ENCODE measurements at places on chromosomes 11 and 22.

DNA sequence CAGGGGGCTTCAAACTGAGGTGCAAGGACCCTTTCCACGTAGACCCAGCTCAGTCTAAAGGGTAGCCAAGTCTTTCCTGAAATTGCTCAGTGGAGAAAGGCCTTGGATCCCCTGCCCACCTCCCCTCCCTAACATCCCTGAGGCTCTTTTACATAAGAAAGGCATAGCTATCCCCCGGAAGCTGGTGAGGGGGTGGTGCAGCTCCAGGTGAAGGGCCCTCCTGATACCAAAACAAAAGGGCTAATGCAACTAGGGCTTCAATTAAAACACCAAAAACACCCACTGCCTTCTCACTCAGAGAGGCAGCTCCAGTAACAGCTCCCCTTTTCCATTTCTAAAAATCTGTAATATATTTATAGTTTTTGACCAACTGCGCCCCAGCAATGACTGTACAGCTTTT, 5.8 kb downstream of the SHANK2 start:
- no peak for DNase-seq

DNA sequence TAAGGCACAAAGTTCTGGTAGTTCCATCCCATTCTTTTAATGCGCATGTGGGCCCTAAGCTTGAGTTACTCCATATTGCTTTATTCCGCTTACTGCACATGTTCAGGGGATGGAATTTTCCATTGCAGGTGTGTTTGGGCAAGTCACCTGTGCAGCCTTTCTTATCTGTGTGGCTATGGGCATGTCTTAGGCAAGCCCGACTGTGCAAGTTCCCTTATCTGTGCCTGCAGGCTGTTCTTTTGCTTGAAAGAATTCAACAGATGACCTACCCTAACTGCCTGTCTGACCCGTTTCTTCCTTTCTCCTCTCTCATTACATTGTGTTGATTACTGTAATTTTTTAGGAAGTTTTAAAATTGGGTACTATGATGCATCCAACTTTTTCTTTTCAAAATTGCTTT, 363.6 kb downstream of the TTC28 start:
- DNase-seq = no peak

GRCh38 chr11:19605520-19606371, 106.9 kb upstream of the NAV2 start:
- no peak for DNase-seq

- no peak for DNase-seq
Observed at GRCh38 chr22:49966041-49966773, 5.6 kb downstream of the PIM3 start.

DNA sequence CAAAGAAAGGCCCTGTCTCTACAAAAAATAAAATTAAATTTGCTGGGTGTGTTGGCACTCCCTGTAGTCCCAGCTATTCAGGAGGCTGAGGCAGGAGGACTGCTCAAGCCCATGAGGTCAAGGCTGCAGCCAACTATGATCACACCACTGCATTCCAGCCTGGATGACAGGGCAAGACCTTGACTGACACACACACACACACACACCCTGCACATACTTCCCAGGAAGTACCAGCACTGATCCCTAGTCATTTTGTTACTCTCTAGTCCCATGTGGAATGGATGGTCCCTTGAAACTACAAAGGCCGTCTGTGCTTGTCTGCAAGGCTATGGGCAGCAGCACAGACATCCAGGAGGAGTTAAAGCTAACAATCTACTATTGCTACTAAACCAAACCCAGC, 59.7 kb upstream of the CYP2D6 start:
- DNase-seq = no peak

- DNase-seq = no peak
Observed at GRCh38 chr11:45301537-45302246, 15.6 kb upstream of the SYT13 start.

- no peak for DNase-seq
Observed at GRCh38 chr22:38177926-38178604, 3.6 kb downstream of the PLA2G6 start.

- no peak for DNase-seq
Observed at GRCh38 chr22:39429916-39430575, 26.8 kb upstream of the MGAT3 start.

- no peak for DNase-seq
Observed at GRCh38 chr11:116543911-116544475, 228.8 kb downstream of the BUD13 start.

DNA sequence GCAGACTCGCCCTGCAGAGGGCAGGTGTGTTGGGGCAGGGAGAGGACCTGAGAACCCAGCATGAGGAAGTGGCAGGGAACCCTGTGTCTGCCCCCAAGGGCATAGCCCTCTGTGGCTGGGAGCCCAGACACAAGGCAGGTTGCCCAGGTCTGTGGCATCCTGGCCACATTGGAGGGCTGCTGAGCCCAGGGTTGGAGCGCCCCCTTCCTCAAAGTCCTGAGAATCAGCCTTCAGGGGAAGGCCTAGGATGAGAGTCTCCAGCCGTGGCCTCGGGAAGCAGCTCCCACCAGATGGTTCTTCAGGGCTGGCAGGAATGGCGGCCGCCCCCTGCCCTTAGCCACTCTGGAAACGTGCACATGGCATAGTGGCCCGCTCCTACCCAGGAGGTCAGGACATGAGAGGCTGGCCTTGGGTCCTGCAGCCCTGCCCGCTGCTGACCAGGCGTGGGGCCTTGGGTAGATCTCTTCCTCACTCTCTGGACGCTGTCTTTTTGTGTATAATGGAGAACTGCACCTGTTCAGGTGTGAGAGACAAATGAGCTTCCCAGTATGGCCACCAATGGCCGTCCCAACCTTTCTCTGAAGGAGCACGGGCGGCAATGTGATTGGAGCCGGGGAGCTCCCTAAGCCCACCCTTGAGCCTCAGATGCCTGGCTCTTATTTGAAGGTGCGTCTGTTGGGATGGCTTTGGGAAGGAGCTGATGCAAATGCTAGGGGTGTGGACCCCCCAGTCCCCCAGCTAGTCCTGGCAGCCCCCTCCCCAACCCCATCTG, 4.6 kb upstream of the CDC42BPG start:
- DNase-seq = no peak

DNA sequence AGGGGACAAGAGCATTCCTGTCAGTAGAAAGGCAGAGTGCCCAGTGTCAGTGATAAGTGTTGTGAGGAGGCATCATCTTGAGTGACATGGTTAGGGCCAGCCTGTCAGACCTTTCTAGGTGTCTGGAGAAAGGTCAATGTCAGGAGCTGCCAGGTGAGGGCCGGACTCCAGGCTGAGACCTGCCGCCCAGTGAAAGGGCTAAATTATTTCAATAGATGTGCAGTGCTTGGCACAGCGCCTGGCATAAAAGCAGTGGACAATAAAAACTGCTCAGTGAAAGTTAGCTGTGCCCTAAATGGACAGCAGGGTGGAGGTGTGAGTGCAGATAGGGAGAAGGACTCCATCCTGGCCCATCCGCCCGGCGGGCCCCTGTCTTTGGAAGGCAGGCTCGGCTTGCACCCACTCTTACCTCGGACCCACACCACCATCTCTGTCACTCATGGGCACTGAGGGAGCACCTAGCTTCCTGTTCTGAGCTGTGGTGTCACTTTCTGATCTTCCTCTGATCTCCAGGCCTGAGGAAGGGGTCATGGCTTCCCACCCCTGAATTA, 23.5 kb upstream of the WNT11 start:
- DNase-seq = no peak

GRCh38 chr11:114193730-114194679, 102.2 kb upstream of the NNMT start:
- no peak for DNase-seq

DNA sequence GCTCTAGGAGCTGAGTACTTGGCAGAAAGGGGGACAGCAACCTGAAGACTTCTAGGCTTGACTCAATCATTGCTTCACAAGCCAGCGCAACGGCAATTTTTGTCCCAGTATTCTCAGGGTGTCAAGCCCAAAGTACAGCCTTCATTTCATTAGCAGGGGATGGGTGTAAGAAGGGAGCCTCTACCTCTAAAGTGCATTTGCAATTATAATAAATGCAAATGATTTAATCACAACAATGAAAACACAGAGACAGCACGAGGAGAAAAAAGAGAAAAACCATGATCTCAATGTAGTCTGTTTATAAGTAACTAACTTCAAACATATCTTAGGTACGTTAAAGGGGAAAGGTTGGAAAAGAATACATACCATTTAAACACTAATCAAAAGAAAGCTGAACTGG, 34.7 kb downstream of the ZBTB44 start:
- no peak for DNase-seq

DNA sequence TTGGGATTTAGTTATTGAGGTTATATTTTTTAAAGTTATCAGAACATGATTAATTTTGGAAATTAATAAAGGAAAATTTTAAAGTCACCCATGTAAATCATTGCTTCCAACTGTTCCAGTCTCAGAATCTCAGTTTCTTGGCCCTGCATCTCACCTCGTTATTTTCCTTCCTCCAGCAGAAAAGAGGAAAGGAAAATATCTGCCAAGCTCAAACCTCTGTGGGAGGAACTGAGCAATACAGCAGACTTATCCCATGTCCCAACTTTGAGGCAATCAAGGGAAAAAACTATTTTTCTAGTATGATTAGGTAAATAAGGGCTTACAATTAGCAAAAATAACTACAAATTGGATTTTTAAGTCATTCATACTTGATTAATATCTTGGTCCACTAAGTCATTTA, 30.1 kb downstream of the ELMOD1 start:
- DNase-seq = no peak

DNA sequence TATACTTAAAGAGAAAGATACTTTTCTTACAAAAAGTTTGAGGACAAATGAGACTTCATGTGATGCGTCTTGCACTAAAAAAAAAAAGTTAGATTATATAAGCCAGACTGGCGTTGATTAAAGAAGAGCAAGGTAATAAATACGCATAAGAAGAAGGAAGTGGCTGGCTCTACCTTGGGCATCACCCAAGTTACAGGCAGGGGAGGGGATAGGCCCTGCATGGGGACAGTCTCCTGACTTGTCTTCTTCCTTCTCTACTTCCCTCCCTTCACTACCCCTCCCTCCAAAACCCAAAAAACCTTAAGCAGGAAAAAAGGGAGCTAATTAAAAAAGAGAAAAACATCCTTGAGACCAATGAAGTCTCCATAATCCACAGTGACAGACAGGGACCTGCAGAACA, 22.3 kb upstream of the TMA7B start:
- DNase-seq = no peak

GRCh38 chr11:45994371-45995341, 72.2 kb downstream of the LARGE2 start:
- no peak for DNase-seq

DNA sequence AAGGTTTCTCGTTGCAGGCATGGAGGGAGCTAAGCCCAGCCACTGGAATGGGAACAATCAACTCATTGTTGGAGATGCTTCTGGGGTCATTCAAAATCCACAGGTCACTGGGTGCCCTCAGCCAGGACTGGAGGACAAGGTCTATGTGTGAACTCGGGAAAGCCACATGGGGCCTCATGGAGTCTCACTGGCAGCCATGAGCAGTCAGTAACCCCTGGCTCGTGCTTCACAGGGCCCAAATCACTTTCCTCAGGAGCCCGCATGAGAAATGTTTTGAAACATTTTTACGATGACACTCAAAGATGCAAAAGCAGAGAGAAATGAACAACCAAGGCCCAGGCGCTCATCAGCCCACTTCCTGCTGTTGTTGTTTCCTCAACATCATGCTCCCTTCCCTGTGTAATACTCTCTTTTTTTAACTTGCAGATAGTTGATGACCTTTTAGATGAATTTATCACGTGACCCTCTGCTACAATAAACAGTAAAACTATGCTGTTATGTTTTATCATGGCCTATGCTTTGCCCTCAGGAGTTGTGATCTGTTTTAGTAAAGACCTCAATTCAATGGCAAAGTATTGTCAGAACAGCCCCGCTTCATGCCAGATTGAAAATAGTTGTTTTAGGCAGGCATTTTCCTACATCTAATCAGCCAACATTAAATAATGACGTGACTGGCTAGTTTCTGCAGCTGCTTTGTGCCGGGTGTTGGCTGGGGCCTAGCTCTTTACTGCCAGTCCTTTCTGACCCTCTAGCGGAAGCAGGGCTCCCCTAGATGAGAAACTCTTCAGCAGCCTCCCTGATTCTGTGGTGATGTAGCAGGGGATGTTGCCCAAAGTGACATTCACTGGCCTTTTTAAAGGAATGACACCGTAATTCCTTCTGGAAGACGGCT, 39.7 kb downstream of the ADAMTS15 start:
- no peak for DNase-seq

DNA sequence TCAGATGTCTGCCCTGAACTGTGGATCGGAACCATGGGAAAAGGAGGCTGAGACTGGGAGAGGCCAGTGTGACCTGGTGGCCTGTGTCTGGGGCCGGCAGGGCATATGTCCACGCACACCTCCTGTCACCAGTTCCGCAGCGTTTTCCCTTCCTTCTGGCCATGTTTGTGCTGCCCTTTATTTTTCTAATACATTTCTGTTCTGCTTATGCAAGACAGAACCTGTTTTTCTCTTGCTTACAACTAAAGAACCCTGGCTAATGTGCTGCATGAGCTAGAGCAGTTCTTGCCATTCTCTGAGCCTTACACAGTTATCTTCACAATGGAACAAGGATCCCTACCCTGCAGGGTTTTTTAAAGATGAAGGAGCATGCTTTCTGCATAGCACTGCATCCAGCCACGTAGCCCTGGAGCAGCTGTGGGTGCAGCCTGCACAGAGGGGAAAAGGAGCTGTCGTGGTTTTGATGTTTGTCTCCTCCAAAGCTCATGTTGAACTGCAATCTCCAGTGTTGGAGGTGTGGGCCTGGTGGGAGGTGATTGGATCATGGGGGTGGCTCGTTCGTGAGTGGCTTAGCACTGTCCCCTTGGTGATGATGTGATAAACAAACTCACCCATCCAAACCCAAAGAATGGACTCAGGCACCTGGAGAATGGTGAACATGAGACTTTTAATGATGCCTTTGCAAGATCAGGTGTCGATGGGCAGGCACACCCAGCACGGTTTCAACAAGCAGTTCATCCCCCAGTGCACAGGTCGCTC, 84.8 kb upstream of the SHANK2 start:
- no peak for DNase-seq

- no peak for DNase-seq
Observed at GRCh38 chr11:57515332-57516060, at the start of gene SLC43A1. SLC43A1 (minus strand) TSS chr11:57515702; CDS start chr11:57514111, 1,591 bp downstream.

DNA sequence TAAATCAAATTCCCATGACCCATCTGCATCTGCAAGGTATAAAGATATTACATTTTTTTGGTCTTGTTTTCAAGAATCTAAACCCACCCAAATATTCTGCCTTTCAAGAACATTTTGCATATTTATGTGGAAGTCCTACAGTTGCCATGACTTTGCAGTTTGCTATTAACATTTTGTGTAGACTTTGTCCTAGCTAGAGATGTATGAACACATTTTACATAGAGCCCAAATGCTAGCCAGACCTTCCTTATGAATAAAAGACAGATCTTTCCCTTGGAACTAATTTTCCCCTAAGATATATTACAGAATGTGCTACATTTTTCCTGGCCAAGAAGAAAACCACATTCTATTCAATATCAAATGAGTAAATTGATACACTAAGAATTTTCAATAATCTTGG, 772.5 kb downstream of the KCNA4 start:
- DNase-seq = no peak

GRCh38 chr11:59801981-59802638, 8.5 kb downstream of the MRPL16 start:
- DNase-seq = no peak

GRCh38 chr22:19361501-19362103, 69.9 kb downstream of the HIRA start:
- DNase-seq = no peak
